HEK293T (cell line): ENCODE measurements at places on chromosomes 6 and 20.
A peak's percentile ranks its signal among the peaks of the same experiment; 100 is the strongest.

DNA sequence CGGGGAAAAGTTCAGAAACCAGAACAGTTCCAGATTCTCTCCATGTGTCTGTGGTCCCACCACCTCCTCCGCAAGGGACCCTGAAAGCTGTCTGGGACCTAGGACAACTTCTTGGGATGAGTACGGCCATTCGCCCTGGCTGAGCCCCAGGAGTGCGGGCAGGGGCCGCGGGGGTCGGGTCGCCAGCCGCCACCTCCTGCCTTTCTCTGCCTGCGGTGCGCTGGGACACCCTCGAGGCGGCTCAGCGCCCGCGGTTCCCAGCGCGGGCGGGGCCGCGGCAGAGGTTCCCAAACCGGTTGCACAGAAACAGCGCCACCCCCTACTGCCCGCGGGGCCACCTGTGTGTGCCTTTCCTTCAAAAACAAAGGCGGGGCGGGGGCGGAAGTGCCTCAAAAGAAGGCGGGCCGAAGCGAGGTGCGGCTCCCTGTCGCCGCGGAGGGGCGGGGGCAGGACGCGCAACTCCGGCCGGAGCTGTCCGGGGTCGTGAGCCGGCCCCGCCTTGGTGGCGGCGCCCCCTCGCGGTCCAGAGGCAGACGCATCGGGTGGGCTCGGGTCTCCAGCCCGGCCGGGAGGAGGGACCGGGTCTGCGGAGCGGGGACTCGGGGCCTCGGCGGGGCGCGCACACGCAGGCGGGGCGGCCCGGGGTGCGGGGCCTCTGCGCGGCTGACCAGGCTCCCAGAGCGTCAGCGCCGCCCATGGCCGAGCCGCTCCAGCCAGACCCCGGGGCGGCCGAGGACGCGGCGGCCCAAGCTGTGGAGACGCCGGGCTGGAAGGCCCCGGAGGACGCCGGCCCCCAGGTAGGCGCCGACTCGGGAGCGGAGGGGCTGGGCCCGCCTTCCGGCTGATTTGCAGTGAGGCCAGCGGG lies at the start of gene HEBP2:
HEBP2 (plus strand) TSS at position 423 of the 865 bp plus-strand sequence; CDS start at position 696, 273 bp downstream.
- DNase-seq, result peak; percentile 94

DNA sequence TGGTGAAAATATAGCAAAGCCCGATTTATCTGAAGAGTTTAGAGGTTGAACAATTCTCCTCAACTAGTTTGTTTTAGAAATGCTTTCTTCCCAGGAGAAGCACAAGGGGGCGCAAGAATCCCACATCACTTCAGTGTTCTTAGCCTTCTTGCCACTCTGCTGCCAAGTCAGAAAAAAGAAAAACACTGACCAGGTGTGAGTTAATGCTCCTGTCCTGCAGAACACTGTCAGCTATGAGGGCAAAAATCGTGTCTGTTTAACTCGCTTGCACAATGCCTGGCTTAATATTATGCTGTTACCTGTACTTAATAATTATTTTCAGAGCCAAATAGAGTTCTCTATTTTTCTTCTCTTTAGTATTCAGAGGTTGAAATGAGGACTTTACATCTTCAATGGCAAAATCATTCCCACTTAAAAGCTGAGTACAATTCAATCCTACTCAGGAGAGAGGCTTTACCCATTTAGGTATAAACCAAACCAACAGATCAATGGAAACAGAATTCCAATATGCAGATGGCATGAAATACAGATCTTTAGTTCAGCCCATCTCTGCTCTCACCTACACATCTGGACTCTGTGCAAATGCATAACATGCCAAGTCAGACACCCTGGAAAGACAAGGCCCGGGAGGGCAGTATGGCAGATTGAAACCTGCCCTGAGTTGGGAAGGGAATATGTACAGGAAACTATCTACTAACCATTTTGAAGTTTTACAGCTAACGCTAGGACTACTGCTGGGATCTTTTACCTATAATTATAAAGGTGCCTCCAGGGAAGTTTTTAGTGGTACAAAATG lies 71.4 kb upstream of the TULP1 start:
- peak; percentile 65 for DNase-seq

GRCh38 chr6:19838442-19839236 lies 1.5 kb downstream of the ID4 start:
- DNase-seq, result peak; percentile 34

DNA sequence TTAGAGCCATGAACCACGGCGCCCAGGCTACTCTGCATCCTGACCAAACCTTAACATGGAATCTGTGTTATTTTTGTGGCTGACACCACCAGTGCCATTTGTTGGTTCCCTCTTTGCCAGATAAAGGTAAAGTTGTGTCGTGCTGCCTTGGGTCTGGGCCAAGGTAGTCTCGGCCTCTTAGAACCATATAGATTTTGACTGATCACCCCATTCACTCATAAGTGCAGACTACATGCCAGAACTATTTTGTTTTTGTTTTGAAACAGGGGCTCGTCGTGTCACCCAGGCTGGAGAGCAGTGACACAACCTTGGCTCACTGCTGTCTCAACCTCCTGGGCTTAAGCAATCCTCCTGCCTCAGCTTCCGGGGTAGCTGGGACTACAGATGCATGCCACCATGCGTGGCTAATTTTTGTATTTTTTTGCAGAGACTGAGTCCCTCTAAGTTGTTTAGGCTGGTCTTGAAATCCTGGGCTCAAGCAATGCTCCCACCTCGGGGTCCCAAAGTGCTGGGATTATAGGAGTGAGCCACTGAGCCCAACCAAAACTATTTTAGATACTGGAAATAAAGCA lies 19.2 kb upstream of the RIPOR3 start:
- no peak for DNase-seq

- no peak for DNase-seq
Observed at GRCh38 chr6:40044196-40044595, 109.9 kb upstream of the MOCS1 start.

DNA sequence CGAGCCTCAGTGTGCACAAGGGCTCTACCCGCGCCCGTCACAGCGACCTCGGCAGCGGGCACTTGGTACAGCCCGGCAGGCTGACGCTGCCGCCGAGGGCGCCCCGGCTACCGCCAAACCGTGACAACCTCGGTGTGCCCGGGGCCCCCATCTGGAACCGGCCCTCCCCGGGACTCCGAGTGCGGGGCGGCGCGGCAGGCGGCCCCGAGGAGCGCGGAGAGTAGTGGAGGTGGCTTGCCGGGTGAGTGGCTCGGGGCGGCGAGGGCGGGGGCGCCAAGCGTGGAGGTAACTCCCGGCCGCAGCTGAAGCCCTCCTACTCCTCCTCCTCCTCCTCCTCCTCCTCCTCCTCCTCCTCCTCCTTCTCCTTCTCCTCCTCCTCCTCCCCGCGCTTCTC lies at the start of gene ISM1:
ISM1 (plus strand) TSS at position 371 of the 394 bp plus-strand sequence. CDS start 503 bp downstream, outside the sequence.
- DNase-seq, result peak; percentile 23

GRCh38 chr6:150841697-150842096 lies 23.8 kb upstream of the MTHFD1L start:
- no peak for DNase-seq

GRCh38 chr20:32463642-32464400 lies 105.7 kb downstream of the ASXL1 start:
- no peak for DNase-seq

GRCh38 chr6:116278481-116278829 lies 1.3 kb downstream of the TSPYL1 start:
- no peak for DNase-seq

DNA sequence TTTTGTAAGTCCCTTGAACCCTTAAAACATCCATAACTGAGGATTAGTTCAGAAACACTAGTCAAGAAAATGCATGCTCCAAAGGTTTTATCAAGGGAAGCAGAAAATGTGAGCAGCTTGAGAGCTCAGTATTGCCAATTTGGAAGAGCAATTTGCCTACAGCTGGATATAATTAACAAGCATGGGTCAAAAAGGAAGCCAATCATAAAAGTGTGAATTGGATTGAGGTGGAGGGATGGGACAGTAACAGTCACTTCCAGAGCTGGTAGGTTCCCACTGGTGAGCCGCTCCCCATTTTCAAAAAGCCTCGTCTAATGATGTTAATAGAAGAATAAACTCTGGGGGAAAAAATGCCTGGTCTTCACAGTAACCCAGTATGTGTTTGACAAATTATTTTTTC lies 5.0 kb upstream of the PTPRK start:
- DNase-seq, result no peak

DNA sequence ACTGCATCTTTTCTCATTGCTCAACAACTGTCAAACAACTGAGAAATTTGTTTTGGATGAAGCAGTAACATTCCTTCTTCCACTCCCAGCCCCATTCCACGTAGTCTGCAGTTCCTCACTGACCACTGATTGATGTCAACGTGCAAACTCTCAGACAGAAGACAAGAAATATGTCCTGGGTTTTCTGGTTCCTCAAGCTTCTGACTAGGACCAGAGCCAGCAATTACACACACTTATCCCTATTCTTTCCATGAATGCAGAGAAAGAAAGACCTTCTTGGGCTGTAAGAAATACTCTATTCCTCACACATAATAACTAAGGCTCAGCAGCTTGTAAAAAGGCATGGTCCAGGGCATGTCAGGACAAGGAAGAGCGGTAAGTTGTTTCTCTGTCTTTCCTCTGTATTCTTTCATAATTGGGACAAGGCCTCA lies 790.1 kb upstream of the SLC35B3 start:
- no peak for DNase-seq

- no peak for DNase-seq
Observed at GRCh38 chr6:49988900-49989299, 19.5 kb upstream of the DEFB113 start.

DNA sequence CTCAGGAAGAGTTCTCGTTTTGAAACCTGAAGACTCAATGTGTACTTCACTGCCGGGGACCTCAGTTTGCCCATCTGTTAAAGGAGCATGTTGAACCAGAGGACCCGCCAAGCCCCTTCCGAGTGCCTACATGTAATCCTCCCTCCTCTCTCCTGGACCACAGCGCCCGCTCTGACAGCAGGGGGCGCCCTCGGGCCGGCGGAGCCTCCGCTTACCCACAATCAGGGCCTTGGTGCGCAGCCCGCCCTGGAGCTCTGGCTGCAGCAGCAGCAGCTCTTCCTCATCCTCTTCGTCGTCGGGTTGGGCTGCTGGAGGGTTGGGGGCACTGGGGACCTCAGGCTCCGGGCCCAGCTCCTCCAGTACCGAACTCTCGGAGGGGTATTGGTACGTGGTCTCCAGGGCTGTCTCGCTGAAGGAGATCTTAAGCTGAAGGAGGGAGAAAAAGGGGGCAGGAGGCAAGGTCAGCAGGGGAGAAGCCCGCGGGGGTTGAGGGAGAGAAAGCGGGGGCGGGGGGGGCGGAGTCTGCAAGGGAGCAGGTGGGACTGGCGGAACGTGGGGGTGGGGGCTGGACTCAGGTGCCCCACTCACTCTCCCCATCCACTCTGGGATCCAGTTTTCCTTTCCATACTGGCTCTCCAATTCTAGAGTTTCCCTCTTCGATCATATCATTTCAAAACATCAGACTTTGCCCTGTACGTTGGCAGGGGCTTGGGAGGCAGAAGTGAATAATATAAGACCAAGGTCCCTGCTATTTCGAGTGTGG lies 6.3 kb upstream of the DHX16 start:
- peak; percentile 85 for DNase-seq

DNA sequence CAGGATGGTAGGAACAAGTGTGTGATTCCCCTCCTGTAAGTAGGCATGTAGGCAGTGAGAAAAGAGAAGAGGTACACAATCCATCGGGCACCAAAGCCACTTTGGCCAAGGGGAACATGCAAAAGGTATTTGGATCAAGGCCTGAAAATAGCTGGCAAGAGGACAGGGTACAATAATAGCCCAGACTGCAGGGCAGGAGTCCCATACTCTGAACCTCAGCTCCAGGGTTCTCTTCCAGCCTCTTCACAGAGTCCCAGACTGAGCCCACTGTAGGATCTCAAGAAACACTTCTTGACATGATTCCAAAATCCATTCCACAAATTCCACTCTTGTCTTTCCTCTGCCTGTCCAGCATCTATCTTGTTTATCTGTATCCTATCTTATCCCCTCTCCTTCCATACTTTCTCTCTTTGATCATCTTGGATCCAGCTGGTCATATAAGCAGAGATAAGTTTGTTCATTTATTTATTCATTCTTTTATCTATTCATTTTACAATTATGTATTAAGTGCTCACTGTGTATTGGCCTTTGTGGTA lies 19.7 kb downstream of the ACSS2 start:
- no peak for DNase-seq

DNA sequence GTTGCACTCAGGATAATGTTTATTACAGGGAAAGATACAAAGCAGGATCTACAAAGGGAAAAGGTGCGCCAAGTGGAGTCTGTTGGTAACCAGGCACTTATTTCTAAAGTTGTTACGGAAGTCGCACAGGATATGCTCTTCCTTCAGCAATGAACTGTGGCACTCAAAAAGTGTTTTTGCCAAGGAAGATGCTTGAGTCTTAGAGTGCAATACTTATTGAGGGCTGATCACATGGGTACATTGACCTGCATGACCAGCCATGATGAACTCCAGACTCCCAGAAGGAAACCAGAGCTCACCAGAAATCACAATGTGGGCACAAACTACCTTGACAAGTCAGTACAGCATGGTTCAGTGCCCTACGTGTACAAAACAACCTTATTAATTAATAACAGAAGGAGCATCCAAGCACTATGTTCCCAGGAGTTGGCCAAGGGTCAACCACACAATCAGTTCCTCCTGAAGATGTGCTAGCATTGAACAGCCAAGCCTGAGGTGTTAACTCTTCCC lies 270.7 kb upstream of the TFAP2D start:
- no peak for DNase-seq

GRCh38 chr6:167826896-167827582 lies at the start of gene AFDN:
TSS of gene AFDN (plus strand) at chr6:167826911. CDS start at chr6:167827133, 222 bp downstream.
- DNase-seq, result peak; percentile 66

- DNase-seq, result peak; percentile 77
Observed at GRCh38 chr6:134111062-134111677, 58.7 kb upstream of the SLC2A12 start.
